ENCODE measurements at places on chromosomes 11 and 22.

DNA sequence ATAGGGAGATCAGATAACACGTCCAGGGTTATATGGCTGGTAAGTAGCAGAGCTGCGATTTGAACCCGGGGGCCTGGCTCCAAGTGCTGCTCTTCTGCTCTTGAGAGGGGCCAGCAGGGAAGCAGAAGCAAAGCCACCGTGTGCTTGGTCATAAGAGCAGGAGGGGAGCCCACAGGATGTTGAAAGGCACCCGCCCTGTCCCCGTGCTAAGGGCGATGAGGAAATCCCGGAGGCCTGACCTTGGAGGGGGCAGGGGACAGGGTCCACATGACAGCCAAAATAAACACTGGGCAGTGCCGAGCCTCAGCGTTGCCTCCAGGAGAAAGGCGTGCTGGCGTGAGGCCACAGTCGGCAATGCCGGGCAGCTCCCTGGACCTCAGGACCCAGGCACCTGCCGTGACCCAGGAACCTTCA, 28.8 kb downstream of the TOM1 start:
- no peak for DNase-seq

DNA sequence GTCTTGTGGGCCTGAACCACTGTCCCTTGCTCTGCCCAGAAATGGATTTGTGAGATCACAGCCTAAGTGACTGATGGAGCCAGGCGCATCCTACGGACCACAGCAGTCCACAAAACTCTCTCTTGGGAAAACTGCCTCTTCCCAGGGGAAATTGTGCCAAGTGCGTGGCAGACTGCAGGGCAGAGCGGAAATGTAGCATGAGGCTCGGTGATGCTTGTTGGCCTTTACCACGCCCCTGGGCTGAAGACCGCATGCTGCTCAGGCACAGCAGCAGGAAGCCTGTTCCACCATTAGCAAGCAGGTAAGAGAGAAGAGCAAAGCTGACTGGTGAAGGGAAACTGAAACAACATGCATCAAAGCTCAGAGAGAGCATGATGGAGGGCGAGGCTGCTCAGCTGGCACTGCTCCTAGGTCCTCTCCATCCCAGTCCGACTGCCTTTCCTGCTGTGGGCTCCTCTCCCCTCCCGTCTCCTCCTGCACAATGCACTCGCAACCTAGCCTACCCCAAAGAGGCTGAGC, 26.5 kb upstream of the SCARF2 start:
- peak; percentile 43 for DNase-seq

GRCh38 chr11:111815489-111815888, 49.3 kb upstream of the PPP2R1B start:
- DNase-seq, result no peak

DNA sequence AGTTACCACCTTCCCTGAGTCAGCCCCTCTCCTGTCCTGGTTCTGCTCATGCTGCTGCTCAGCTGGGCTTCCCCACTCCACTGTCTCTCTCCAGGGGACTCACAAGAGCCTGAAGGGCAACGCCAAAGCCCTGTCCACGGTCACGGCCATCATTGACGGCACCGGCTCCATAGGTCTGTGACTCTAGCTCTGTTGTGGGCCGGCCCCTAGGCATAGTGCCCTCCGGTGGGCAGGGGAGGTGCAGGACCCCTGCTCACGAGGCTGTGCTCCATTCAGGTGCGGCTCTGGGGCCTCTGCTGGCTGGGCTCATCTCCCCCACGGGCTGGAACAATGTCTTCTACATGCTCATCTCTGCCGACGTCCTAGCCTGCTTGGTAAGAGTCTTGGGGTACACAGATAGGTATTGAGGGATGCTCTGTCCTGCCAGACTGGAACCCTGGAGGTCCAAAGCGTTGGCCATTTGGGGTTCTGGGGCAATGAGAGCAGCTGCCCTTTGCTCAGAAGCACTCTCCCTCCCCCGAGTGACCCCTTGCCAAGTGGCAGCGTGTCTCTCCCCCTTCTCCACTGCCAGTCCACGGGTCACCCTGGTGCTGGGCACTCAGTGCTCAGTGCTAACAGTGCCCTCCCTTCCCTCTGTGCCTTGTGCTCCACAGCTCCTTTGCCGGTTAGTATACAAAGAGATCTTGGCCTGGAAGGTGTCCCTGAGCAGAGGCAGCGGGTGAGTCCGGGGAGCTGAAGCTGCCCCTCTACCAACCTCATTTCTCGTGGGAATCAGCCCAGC, 22.4 kb downstream of the SLC37A2 start:
- no peak for DNase-seq

- no peak for DNase-seq
These were observed 4.8 kb downstream of the NRXN2 start for GRCh38 chr11:64718084-64718779.

DNA sequence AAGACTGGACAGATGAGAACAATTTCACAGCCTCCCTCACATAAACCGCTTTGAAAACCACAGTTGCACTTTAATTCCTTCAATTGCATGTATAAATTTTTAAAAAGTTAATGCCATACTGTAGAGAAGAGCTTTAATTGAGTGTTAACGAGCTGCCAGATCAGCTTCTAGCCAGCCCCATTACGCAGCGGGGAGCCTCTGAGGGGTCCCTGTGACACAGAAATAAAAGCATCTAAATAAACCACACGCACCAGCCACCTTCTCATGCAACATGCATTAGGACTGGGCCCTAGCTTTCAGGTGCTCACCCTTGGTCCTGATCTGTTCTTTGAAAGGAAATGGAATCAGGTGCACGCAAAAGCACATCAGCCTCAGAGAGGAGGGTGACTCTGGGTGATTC, 111.7 kb downstream of the SPATA19 start:
- DNase-seq, result no peak

DNA sequence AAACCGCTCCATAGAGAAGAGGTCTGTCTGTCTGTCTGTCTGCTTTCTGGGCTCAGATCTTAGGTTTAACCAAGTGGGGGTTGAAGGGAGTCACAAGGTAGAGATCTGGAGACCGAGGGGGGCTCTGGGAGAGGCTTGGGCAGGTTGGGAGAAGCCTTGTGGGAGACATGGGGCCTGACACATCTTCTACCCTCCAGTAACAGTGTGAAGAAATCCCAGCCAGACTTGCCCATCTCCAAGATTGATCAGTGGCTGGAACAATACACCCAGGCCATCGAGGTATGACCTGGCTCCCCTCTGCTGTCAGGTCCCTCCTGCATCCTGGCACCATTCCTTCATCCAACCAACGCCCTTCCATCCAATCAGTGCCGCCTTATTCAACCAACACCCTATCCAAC, 7.4 kb downstream of the PRR33 start:
- no peak for DNase-seq

GRCh38 chr22:32661296-32661695, 140.2 kb upstream of the TIMP3 start:
- no peak for DNase-seq

- no peak for DNase-seq
These were observed 236.3 kb upstream of the ZC3H12C start for GRCh38 chr11:109856928-109857327.

DNA sequence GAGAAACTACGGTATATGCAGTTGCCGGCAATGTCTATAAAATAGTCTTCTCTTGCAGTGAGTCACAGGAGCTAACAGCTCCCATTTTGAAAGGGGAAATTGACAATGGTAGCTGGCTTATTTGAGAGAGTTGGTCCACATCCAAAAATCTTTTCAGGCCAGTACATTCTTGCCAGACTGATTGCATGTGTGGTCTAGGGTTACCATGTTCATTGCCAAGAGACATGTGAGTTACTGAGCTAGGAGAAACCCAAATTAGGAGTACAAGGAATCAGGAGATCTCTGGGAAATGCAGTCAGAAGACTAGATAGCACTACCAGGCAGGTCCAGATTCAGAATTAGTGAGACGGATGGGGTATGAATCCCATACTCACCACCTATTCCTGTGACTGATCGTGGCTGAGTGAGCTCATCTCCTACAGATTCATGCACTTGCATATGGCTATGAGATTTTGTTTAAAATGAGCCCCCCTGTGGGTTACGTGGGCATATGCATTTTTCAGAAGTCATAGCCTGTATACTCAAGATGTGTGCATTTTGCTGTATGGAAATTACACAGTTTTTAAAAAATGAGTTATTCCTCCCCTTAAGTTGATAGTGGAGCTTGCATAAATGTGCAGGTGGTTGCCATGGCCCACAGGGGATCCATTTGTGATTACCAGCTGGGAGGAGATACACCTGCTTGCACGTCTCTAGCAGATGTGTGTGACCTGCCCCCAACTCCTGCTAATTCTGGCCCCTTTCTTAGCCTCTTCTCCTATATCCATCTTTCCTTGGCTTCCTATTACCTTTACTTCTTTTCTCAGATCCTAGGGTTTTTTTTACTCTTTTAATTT, 102.7 kb downstream of the COMMD9 start:
- no peak for DNase-seq

DNA sequence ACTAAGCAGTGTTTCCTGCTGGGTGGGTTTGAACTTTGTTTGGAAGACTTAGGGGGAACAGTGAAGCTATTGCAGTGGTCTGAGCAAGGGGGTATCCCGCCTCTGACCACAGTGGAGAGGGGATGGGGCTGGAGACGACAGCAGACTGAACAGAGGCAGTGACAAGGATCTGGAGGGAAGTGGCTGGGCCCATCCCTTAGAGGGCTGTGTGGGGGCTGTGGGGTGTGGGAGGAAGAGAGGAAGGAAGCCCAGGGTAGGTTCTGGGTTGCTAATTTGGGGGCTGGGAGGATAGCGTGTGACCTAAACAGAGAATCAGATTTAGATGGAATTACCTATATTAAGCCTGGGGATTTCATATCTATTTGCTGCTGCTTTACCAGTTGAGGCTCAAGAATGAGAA, 70.7 kb downstream of the BMAL1 start:
- DNase-seq, result no peak

DNA sequence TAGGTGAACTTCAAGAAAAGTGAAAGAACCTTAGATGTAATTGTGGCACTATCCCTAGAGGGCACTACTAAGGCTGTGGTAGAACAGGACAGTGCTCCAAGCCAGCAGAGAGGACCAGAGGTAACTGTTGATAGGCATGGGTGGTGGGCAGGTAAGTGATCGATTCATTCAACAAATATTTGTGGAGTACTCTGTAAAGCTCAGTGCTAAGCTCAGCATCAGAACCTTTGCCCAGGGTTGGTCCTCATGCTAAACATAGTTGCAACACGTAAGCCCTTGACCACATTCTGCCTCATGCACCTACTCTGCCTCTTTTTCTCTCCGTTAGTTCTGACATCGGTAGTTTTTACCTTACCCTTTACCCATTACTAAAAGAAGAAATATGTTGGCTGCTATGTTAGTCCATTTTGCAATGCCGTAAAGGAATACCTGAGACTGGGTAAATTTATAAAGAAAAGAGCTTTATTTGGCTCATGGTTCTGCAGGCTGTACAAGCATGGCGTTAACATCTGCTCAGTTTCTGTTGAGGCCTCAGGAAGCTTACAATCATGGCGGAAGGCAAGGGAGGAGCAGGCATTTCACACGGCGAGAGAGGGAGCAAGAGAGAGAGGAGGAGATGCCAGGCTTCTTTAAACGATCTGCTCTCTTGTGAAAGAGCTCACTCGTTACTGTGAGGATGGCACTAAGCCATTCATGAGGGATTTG, 18.4 kb upstream of the NNMT start:
- no peak for DNase-seq

- no peak for DNase-seq
These were observed 615 bp downstream of the FADS3 start for GRCh38 chr11:61890529-61891330.

DNA sequence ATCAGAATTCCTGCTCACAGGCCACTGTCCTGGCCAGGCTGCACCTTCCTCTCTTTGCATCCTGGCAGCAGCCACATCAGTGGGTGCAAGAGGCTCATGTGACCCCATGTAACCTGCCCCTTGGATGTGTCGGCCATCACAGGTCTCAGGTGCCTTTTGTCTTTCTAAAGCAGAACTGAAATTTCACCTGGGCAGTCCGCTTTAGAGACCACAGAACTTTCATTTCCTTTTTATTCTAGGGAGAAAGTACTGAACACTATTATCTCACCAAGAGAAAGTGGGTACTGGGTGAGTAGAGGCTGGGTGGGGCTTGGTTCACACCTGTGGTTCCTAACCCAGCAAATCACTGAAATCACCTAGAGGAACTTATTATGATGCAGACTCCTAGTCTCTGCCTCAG, 51.7 kb upstream of the NUP160 start:
- DNase-seq, result no peak

- DNase-seq, result no peak
These were observed 1.9 kb downstream of the RGL4 start for GRCh38 chr22:23692598-23693291.

DNA sequence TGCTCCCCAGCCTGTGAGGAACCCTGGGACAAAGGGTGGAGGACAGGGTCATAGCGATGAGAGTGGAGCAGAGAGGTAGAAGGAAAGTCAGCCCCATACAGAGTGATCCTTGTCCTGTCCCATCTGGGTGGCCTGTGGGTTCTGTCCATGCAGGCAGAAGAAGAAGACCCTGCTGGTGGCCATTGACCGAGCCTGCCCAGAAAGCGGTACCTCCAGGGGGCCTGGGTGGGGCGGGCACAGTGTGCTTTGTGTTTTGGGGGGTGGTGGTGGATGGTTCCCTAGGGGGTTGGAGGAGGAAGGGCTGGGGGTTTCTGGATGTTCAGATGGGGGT, 7.9 kb downstream of the SIDT2 start:
- DNase-seq, result no peak

GRCh38 chr22:17734187-17734586, 40.1 kb downstream of the BID start:
- DNase-seq, result no peak

DNA sequence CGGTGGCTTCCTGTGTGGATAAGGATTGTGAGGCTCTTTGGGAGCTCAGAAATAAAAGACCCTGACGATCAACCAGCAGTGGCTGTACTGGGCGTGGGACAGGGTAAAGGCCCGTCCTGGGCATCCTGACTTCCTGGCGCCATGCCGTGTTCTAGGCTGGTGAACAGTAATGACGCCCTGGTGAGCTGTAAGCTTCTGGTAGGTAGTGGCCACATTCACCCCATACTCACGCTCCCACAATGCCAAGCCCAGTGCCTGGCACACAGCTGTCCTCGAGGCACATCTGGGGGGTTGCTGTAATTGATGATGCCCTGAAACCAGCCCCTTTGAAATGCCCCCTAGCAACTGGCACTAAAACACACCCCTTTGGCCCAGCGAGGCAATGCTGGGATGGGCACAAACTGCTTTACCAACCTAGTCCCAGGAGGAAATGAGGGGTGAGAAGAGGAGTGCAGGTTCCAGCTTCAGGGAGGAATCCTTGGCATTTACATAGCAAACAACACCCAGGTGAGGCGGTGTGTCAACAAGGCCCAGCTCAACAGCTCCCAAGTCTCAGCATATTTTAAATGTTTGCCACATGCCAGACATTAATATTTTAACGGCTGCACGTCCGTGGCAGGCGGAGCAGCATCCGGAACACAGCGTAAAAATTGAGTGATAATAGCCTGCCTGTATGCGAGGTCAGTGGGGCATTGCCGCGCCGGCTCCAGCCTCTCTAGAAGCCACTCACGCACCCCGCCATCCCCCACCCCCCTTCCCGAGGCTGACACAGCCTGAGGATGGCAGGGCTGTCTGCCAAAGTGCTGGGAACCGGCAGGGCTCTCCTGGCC, 79.3 kb downstream of the DSCAML1 start:
- no peak for DNase-seq

DNA sequence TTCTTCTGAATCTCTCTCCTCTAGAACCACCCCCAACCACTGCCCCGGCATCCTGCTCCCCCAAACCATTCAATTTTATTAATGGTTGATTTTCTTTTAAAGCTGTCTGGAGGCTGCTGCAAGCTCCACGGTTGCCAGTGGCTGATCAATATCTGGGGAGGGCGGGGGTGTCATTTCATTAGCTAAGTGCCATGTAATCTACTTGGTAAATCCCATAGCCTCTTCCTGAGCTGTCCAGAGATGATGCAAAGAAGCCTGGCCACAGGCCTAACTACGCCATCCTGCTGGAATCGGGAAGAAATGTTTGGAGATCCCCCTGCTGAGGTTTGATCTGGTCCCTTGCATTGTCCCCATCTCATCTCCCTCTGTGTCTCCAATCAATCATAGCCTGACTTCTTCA, 440.1 kb downstream of the MIAT start:
- no peak for DNase-seq

Measured in activated T-cell treated with anti-CD3 and anti-CD28 coated beads for 24 hours (primary cell).